ENCODE measurements at places on chromosomes 5 and 9. TPM values are rescaled to one million over a fixed set of nuclear protein-coding genes. Genes with fewer than 3 reads are reported as not detected.

The GDF9 gene
- total RNA-seq, result 1.4 TPM

GRCh38 chr9:114231719-114232449 is 76.5 kb downstream of the COL27A1 start:
- H3K27me3 ChIP-seq, result no peaks in the 10 kb centered on the region
- H3K4me3 ChIP-seq, result no peak overlapping the region
- no peak overlapping the region for H3K27ac ChIP-seq

DNA sequence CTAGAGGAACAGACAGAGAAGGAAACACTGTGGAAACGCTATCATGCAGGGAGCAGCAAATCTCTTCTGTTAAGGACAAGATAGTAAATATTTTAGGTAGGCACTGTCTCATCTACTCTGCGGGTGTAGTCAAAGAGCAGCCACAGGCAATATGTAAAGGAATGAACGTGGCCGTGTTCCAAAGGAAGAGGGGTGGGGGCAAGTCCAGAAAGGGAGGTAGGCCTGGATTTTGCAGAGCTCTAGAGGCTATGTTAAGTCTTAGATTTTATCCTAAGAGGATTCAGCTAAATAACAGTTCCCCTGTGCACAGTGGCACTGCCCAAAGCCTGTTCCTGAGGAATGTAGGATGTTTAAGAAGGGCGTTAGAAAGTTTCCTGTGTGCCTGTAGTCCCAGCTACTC is 161.6 kb downstream of the ACTL7B start:
- DNase-seq, result no peak
- H3K36me3 ChIP-seq, result no peaks in the 10 kb centered on the region
- no peak overlapping the region for H3K4me3 ChIP-seq
- H3K27me3 ChIP-seq, result no peaks in the 10 kb centered on the region

The CNTNAP3 gene
- total RNA-seq, result not detected

Measured in naive thymus-derived CD4-positive, alpha-beta T cell (primary cell).